Heart left ventricle (tissue), 16 donors: ENCODE measurements at places on chromosomes 1 and 21. TPM values are rescaled to one million over a fixed set of nuclear protein-coding genes. Genes with fewer than 3 reads are reported as not detected.

NEK2 gene
- polyA plus RNA-seq, result 0.10 TPM

PEAR1 gene
- 7.1 TPM for polyA plus RNA-seq

S100A7 gene
- polyA plus RNA-seq, result not detected

PDPN gene
- 162 TPM for polyA plus RNA-seq
